ENCODE measurements at places on chromosomes 2 and 18.
A peak's percentile ranks its signal among the peaks of the same experiment; 100 is the strongest.

DNA sequence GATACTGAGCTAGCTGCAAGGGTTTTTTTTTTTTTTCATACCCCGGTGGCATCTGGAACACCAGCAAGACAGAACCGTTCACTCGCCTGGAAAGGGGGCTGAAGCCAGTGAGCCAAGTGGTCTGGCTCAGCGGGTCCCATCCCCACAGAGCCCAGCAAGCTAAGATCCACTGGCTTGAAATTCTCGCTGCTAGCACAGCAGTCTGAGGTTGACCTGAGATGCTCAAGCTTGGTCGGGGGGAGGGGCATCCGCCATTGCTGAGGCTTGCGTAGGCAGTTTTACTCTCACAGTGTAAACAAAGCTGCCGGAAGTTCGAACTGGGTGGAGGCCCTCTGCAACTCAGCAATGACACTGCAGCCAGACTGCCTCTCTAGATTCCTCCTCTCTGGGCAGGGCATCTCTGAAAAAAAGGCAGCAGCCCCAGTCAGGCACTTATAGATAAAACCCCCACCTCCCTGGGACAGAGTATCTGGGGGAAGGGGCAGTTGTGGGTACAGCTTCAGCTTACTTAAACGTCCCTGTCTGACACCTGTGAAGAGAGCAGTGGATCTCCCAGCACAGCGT is 5.1 kb upstream of the MIB1 start:
- no peak for DNase-seq

DNA sequence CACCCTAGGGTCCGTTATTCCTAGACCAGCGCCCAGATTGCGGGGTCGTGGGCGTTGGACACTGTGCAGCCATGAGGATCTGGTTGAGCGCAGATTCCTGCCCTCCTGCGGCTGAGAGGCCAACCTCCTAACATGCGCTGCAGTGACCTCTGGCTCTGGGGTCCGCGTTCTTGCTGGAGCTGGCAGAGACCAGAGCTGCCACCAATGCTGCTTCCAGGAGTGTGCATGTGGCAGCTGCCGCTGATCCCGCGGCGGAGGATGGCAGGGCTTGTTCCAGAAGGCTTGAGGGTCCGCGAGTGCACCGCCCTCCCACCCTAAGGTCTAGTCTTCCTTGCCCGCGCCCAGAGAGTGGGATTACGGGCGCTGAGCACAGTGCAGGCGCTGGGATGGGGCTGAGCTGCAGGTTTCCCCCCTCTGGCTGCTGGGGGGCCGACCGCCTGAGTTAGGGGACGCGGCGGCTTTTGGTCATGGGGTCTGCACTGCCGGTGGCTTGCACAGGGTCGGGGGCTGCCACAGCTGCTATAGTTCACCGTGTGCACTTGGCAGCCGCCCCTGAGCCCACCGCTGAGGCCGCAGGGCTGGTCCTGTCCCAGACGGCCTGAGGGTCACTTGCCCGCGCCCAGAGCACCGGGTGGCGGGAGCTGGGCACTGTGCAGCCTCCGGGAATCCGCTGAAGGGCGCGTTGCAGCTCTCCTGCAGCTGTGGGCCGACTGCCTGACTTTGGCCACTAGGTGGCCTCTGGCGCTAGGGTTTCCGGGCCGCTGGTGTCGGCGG is 145.9 kb downstream of the CCDC74A start:
- peak; percentile 55 for DNase-seq

GRCh38 chr2:98377544-98377943 is 31.3 kb downstream of the CNGA3 start:
- DNase-seq = peak; percentile 12

- DNase-seq = no peak
Measured at GRCh38 chr2:62964050-62964449, 86.6 kb upstream of the OTX1 start.

DNA sequence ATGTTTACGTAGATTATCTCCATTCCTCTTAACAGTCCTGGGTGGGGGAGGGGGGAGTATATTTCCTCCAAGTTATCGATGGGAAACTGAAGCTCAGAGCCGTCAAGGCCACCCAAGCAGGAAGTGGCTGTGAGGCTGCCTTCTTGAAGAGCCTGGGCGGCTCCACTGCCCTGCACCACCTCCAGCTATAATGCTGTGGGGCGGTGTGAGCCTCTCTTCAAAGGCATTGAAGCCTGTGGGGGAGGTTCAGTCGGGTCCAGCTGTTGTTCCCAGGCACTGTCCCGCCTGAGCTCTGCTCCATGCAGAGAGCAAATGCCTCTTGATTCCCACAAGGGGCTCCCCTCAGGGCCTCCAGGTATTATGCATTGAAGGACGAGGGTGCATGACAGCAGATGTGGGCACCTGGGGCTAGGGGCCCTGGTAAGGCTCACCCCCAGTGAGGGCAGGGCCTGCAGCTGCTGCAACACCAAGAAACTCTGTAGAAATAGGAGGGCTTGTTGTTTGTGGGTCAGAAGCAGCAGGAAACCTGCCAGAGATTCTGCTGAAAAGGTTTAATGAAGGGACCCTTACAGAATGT is 29.5 kb upstream of the LAPTM4A start:
- DNase-seq = no peak

DNA sequence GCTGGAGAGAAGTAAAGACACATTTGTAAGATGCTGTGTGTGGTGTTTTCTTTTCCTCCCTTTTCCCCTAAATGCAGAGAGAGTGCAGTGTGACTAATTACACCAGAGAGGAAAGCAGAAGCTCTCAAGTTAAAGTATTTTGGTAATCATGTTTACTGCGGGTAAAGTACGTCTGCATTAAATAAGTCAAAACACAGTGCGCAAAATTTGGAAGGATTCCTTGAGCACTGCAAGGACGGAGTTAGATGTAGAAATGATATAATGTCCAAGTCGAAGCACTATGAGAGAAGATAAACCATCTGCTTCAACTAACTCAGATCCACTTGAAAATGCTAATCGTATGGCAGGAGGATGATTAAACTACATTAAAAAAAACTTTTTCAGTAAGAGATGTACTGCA is 766.5 kb downstream of the RNF144A start:
- DNase-seq = no peak

DNA sequence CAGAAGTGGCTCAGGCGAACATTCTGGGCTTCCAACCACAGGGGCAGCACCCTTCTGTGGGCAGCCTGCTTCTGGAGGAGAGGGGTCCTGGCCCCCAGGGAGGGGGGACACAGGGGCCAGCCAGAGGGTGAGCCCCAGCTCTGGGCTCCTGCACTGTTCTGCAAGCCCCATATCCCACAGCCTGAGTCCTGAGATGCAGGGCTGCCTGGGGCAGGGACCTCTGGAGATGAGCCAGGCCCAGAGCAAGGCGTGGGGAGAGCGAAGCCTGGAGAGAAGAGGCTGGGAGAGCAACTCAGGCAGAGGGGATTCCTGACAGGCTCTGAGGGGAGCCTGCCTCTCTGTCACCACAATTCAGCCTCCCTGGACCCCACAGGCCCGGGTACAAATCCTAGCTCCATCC is 13.5 kb upstream of the PRSS56 start:
- DNase-seq = no peak

- DNase-seq = no peak
Measured at GRCh38 chr2:38439863-38440262, 62.8 kb upstream of the ATL2 start.

DNA sequence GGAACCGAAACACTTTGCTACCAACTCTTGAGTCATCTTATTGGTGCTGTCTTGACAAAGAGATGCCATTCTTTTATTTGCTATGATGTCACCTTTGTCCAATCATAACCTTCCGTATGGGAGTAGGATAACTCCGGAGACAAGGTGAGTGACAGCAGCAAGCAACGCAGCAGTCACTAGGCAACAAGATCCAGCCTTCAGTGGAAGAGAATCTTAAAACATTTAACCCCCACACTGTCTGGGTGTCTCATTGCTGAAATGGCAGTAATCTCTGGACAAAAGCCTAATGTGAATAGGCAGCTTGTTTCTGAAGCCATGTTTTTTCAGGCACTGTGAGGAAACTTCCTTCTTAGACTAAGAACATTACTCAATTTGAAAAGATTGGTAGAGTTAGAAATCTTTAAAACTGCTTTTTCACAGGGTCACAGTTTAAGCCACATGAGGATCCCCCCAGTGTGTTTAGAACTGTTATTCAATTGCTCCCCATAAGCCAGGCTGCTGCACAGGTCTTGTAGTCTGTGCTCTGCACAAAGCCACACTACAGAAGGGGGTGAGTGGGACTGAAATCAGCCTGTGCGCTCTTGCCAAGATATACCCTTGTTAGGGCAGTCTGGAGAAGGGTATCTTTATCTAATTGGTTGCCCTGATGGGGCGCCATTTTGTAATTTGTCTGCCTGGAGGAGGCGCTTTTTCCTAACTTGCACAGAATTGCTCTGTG is 131.5 kb upstream of the STON1 start:
- peak; percentile 6 for DNase-seq

GRCh38 chr2:158772306-158773078 is 22.6 kb upstream of the DAPL1 start:
- DNase-seq = peak; percentile 10

All from NCI-H1092 (cell line).